Activated T-helper 1 cell treated with anti-CD3 and anti-CD28 coated beads, Interleukin-2, amount 50 U/mL, for 16 hours (primary cell): ENCODE measurements at places on chromosomes 13 and 19.
A peak's percentile ranks its signal among the peaks of the same experiment; 100 is the strongest.

DNA sequence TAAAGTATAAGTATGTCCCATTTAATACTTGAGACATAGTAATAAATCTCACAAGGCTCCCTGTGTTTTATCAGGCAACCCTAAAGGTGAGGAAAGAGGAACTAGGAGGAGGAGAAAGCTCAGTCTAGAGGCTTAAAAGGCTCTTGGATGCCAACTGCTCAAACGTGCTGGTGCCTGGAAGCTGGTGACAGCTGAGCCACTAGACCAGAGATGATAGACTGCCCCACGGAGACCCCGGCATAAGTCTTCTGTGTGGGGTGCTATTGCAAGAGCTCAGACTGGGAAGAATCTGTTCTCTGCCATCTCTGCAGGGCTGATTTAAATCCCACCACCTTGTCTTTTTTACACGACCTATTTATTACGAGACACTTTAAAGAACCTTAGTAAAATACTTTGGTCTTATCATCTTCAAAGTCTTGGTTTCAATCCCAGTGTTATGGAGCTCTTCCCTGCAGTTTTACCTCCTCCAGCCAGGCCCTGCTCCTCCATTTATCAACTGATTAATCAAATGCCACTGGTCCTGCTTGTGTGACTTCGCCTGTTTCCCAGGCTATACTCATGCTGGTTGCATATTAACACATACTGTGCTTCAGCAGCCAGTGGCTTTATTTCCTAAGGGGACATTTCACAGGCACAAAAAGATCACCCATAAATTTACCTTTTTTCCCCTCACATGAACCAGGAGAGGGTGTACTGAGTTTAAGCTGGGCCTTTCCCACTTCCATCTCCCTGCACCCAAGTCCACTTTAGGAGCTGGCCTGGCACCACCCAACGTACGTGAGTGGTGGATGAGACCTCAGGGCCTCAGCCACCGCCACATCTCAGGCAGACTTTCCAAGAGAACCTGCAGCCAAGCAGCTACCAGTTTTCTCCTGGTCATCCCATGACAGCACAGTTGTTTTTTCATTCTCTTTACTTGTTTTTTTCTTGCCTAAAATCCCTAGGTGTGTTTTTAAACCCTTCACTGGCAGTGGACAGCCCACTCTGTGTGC is 7.8 kb upstream of the ATP12A start:
- no peak for DNase-seq

GRCh38 chr19:4380254-4380727 is 20.1 kb downstream of the SH3GL1 start:
- peak; percentile 28 for DNase-seq

DNA sequence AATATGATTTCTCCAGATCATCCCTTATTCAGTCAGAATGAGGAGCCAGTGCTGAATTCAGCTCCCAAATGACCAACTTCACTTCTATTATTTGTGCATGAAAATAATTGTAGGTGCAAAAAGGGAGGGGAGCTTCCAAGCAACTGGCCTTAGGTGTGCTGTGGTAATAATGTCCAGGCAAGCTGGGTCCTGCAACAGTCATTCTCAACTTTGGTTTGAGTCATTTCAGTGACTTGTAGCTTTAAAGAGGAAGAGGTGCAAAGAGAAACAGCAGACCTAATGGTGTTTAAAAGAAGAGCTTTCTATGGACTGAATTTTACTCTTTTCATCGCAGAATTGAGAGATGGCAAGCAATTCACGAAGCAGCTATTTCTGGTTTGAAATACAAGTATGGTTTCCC is 29.2 kb upstream of the FGF9 start:
- no peak for DNase-seq

DNA sequence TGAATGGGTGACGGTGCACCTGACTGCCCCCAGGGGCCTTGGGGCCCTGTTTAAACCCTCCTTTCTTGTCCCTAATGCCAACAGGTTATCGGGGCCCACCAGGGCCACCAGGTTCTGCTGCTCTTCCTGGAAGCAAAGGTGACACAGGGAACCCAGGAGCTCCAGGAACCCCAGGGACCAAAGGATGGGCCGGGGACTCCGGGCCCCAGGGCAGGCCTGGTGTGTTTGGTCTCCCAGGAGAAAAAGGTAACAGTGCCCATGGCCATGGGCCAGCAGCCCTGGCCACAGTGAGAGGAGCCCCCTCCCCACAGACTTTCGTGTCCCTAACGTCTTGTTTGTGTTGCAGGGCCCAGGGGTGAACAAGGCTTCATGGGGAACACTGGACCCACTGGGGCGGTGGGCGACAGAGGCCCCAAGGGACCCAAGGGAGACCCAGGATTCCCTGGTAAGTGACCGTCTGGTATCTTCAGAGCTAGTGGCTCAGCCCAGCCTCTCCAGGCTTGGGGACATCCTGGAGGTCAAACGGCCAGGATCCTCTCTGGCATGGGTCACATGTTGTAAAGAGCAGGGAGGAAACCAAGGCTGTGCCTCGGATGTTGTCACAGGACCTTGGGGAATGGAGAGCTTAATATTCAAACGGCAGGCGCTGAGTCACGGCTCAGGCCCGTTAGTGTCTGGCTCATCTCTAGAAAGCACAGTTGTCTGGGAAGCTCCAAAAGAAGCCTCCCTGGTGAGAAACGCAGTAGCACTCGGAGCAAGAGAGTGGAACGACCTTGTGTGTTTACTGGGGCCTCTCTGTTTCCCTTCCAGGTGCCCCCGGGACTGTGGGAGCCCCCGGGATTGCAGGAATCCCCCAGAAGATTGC is 58.3 kb downstream of the RAB20 start:
- no peak for DNase-seq

GRCh38 chr19:788983-789700 is 8.1 kb upstream of the PTBP1 start:
- DNase-seq, result no peak

GRCh38 chr19:29587059-29587458 is 19.0 kb upstream of the POP4 start:
- no peak for DNase-seq

- peak; percentile 23 for DNase-seq
Observed at GRCh38 chr13:99605420-99606323, 104.4 kb downstream of the TM9SF2 start.

DNA sequence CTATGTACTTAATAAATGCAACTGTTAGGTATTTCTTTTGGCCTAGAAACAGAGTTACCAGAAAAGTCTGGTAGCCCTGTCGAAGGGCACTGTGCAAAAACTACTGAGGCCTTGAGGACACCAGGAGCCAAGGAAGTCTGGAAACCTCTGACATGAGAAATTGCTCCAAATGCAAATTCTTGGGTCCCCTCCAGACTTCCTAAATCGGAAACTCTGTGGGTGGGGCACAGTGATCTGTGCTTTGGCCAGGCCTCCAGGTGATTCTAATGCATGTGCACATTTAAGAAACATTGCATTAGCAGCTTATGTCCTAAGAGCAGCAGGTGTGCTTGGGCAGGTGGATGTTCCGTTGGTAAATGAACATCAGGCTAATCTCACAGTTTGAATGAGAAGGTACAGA is 50.0 kb downstream of the STARD13 start:
- DNase-seq, result no peak

GRCh38 chr13:110291286-110291685 is 15.7 kb downstream of the COL4A1 start:
- no peak for DNase-seq

DNA sequence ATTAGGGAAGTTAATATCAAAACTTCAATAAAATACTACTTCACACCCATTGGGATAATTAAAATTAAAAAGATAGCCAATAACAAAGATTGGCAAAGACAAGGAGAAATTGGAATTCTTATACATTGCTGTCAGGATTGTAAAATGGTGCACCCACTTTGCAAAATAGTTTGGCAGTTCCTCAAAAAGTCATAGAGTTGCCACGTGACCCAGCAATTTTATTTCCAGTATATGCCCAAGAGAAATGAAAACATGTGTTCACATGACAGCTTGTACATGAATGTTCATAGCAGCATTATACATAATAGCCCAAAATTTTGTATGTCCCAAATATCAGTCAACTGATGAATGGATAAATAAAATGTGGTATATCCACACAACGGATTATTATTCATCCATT is 3.3 kb downstream of the MBD3L1 start:
- DNase-seq, result no peak

GRCh38 chr13:33649212-33649878 is 168.6 kb upstream of the RFC3 start:
- no peak for DNase-seq

DNA sequence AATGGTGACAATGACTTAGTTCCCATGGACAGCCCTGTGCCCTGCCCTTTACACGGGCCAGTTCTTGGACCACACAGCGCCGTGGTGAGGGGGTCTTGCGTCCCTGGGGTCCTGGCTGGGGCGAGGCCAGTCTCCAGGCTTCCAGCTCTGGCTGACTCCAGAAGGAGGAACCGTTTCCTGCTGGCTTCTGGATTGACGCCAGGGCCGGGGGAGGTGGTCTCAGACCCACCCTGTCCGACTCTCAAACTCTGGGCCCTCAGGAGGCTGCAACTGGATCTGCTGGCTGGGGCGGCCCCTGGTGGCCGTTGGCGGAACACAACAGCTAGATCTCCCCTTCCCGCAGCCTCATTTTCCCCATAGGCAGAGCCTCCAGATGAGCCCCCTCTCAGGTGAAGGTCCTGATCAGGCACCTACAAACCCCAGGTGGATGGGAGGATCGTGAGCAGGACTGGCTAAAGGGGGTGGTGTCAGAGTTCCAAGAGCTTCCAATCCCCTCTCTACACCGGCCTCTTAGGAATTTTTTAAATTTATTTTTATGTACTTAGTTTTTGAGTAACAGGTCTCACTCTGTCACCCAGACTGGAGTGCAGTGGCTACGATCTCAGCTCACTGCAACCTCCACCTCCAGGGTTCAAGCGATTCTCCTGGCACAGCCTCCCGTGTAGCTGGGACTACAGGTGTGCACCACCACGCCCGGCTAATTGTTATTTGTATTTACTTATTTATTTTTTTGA is 8.0 kb downstream of the CCDC194 start:
- DNase-seq, result peak; percentile 41

DNA sequence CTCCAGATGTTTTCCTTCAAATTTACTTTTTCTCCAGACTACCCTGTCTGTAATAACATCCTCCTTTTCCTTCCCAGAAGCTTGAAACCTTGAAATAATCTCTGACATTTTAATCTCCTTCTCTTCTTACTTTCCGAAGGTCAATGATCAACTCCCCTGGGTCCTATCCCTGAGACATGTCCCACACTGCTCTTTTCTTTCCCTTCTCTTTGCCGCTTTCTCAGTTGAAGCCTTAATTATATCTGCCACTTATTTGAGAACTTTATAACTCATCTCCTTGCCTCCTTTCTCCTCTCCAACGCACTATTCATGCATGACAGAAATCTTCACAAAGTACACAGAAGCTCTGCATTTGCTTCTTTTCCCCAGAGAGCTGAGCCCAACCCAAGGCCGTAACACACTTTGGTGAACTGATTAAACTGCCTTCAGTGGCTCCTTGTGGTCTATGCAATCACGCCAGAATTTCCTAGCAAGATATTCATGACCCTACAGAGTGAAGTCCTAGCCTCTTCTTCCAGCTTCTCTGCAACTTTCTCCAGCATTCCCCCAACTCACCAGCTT is 9.2 kb upstream of the WASF3 start:
- DNase-seq, result no peak

GRCh38 chr13:89082623-89083022 is 1411.5 kb downstream of the SLITRK5 start:
- no peak for DNase-seq

GRCh38 chr13:35469806-35470525 is 6.5 kb downstream of the MAB21L1 start:
- no peak for DNase-seq

DNA sequence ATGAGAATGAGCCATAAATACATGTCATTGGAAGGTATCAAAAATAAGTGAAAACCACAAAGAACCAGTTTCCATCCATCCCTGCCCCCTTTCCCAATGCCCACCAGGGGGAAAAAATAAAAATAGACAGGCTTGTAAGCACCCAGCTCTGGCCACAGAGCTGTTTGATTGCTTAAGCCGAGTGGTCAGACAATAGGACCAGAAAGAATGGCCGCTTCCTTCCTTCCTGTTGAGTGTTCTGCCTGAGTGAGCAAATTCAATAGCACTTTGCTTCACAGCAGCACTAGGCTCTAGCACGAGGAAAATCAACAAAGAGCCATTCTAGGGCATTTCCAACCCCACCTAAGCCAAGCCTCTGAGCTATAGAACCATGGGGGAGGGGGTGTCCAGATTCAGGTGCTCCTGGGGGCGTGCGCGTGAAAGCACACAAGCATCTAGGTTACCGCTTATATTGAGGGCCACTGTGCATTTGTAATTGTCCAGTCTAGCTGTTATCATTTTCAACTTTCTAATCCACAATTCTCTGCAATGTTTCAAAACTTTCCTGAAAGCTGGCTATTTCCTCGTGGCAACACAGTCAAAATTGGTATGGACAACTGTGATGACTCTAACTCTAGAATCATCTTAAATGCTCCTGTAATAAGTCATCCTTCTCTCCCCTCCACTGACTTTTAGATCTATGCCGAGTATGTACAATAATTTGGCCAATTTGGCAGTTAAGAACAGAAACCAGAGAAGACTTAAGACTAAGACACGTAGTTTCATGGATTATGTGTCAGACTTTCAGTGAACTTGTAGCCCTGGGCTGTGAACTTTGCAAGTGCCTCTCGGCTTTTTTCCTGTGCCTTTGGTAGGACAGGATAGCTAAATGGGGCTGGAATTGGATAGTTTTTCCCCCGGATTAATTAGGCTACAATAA is 64.3 kb downstream of the SPRY2 start:
- DNase-seq, result no peak

GRCh38 chr13:22092791-22093560 is 422.1 kb downstream of the FGF9 start:
- DNase-seq, result no peak

DNA sequence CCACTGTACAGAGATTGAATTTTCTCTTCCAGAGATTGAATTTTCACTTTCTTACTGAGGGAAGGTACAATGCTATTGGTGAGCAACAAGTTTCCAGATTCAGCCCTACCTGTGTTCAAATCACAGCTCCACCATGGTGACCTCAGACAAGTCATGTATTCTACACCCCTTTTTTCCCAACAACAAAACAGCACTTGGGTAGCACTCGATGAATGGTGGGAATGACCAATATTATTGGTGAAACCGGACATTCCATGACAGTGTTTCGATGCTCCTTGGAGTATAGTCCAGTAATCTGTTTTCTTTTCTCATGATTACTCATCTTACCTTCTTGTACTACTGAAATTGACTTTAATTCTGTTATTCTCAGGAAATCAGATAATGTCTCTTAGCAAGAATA is 266.2 kb upstream of the SOX21 start:
- DNase-seq, result no peak
